ENCODE measurements at places on chromosomes 7 and 10.
A peak's percentile ranks its signal among the peaks of the same experiment; 100 is the strongest.

DNA sequence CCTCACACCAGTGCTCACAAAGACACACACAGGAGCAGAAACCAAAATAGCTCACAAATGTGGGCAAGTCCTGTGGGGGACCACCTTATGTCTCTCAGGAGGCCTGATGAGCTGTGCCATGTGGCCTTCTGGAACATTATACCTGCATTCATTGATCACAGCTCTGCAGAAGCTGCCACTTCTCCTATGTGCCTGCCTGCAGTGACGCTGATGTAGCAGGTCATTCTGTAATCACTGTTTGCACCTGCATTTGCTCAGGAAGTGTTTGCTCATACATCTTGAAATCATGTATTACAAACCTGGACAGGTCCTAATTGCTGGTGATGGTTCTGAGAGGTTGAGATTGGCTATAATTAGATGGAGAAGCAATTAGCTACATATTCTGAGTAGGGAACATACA, 310.2 kb downstream of the AUTS2 start:
- DNase-seq: no peak

GRCh38 chr7:129615018-129615417, 3.5 kb downstream of the NRF1 start:
- DNase-seq: peak; percentile 79

GRCh38 chr7:85535974-85536729, 349.3 kb upstream of the SEMA3D start:
- DNase-seq: no peak

DNA sequence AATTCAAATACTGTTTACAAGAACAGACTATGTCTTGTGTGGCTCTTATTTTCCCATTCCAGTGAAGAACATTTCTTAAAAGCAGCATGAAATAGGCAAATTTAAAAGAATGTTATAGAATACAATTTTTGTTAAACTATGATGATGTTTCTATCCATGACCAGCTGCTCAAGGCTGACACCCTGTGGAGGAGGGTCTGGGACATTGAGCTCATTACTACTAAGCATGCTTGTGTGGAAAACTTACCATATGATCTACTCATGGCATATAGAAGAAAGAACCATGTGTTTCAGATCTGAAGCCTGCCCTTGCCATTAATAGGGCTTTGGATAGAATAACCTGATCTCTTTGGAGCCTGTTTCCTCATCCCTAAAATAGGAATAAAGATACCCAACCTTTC, 125.0 kb downstream of the FOXP2 start:
- no peak for DNase-seq

- DNase-seq: no peak
Measured at GRCh38 chr7:151115121-151115835, 29.0 kb downstream of the AGAP3 start.

DNA sequence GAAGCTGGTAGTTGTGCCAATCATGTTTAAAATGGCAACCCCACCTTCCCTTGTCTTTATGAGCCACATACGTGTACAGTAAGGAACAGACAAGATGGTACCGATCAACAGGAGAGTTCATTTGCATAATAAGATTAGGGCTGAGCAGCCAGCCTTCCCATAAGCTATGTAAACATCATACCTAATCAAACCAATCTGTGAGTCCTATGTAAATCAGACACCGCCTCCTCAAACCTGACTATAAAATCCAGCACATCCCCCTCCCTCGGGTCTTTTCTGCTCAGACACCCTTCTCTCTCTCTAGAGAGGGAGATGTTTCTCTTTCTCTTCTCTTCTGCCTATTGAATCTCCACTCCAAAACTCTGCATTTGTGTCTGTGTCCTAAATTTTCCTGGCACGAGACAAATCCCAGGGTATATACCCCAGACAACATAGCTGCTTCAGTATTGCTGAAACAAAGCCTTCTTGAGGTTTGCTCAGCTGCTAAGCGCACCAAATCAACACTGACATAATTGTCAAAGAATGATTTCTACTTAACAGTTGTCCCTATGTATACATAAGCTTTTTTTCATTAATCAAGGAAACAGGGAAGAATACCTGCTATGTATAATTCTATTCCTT, 279.2 kb downstream of the THSD7A start:
- DNase-seq: no peak

GRCh38 chr7:1727812-1728570, 57.9 kb downstream of the ELFN1 start:
- DNase-seq: no peak

DNA sequence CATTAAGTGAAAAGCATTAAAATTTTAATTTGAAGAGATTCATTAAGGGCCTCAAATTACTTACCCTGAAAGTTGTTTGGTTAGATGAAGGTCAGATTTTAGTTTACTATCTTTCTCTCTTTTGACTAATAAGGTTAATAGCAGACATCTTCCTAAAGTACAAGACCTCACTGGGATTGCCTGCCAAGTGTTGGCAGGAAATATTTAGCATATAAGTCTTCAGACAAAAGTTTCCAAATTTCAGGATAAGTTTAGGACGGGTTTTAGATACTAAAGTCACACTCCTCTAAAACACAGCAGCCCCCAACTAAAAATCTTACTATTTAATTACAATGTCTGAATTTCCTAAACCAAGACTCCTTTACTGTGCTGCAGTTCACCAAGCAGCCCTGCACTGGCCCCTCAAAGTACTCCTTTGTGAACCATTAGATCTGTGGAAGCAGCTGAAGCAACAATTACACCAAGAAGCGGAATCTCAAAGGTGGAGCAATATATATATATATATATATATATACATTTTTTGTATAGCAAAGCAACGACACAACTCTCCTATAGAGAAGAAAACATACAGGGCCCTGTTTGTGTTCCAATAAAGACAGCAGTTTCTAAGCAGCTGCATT, 91.2 kb upstream of the KCNIP2 start:
- DNase-seq: no peak

DNA sequence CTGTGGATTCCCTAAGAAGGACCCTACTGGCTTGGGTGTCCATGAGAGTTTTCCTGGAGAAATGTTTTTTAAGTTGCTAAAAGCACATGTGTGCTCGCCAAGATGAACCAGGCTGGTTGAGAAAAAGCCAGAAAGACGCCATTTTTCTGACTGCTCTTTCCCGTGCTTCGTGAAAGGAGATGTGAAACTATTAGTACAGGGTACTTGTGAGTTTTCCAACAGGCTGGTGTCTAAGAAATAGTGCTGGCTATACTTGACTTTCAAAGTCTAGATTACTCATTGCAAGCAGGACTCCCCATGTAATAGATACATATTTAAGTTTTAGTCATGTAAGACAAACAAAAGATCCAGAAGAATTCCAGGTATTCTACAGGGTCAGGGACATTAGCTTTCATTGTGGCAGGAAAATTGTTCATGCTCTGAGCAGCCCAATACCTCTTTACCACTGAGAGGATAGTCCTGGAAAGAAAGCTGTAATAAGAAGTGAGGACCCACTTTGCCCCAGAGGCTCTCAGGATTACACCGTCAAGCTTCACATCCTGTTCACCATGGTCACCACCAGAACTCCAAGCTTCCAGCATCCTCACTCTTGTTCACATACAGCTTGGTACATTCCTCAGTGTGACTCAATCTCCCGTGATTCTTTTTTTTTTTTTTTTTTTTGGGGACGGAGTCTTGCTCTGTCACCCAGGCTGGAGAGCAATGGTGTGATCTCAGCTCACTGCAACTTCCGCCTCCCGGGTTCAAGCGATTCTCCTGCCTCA, 43.8 kb upstream of the ICA1 start:
- DNase-seq: no peak

DNA sequence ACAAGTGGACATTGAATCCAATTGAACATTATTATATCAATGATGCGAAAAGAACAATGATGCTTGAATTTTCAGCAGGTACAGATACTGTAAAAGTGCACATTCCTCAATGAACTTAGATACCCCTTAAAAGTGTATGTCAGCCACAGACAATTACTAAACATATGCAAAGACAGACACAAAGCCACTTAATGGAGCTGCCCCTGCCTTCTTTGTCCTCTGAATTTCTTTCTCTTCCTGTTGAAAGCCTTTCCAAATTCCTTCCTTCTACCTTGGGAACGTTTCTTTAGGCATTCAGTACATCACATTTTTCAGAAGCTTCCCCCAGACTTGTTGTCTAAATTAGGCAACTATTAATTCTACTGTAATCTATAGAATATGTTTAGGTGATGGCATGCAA, 706.8 kb upstream of the MBL2 start:
- DNase-seq: no peak

DNA sequence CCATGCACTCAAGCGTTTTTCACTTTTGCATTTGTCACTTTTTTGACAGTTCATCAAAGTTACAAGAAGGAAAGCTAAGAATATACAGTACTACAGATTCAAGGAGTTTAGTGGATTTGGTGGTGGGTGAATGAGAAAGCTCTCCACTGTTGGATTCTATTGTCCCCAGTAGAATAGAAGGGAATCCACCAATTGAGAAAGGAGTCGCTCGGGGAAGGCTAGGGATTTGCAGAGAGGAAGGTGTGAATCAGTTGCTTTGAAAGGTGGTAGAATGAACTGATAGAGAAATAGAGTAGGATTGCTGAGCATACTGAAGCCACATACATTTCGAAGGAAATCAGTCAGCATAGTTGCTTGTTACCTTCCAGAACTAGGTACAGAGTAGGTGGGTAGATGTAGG, 33.7 kb upstream of the GLCCI1 start:
- DNase-seq: no peak

DNA sequence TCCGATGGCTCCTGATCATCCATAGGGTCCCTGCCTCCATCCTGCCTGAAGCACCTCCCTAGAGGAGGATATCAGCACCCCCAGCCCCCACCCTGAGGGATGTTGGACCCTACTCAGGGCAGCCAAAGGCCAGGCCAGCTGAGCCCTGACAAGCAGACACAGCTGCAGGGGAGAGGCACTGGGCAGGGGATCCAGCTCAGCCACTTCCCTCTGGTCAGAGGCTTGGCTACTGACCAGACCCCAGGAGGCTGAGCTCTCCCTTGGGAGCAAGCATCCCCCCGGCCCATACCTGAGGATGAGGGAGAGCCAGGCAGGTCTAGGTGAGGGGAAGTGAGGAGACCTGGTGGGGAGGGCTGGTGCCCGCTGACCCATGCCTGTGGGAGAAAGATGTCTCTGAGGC, 6.6 kb downstream of the LDB3 start:
- DNase-seq: no peak

DNA sequence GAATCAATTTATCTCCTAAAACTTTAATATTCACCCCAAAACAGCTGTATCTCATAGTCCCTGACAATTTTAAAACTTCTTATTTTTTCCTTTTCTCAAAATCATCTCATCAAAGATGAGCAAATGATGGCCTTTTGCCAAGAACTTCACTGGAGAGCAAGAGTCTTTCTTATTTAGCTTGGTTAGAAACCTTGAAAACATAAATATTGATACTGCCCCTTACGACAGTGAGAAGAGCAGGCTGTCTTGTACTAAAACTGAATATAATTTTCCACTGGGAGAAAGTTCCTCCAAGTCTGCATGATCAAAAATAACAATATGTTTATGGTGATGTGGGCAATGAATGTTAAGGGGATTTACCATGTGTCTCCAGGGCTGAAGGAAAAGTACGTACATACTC, 109.0 kb downstream of the COL28A1 start:
- no peak for DNase-seq

- DNase-seq: no peak
Measured at GRCh38 chr10:124896751-124897150, 45.2 kb upstream of the ZRANB1 start.

DNA sequence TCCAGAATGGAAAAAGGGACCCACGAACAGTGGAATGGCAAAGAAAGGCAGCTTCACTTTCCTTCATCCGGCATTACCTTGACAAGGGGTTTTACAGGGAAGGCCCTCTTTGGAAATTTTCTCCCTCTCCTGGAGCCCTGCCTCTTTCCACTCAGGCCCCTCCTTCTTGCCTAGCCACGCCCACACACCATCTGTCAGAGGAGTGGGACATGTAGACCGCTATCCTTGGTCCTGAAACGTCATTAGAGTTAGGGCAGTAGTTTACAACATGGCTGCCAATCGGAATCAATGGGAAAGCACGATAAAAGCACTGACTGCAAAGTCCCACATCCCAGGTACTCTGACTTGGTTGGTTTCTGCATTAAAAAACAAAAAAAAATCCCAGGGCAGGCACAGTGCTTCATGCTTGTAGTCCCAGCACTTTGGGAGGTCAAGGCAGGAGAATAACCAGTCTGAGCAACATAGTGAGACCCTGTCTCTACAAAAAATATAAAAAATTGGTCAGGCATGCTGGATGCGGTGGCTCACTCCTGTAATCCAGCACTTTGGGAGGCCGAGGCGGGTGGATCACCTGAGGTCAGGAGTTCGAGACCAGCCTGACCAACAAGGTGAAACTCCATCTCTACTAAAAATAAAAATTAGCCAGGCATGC, 96.4 kb downstream of the MARCHF5 start:
- no peak for DNase-seq

DNA sequence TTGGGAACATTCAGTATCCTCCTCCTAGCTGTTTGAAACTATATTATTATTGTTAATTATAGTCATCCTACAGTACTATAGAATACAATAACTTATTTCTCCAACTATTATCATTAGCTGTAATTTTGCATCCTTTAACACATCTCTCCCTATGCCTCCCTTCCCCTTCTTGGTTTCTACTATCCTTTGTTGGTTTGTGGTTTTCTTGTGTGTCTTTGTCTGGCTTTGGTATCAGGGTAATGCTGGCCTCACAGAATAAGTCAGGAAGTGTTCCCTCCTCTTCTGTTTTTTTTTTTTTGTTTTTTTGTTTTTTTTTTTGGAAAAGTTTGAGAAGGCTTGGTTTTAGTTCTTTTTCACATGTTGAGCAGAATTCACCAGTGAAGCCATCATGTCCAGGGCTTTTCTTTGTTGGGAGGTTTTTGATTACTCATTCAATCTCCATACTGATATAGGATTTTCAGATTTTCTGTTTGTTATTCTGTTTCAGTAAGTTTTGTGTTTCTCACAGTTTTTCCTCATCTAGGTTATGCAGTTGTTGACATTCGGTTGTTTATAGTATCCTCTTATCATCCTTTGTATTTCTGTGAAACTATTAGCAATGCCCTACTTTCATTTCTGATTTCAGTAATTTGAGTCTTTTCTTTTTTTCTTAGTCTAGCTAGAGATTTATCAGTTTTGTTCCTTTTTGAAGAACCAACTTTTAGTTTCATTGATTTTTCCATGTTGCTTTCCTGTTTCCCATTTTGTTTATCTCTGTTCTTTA, 21.6 kb downstream of the C1GALT1 start:
- DNase-seq: no peak

GRCh38 chr10:37760817-37761216, 96.6 kb downstream of the ZNF248 start:
- no peak for DNase-seq

DNA sequence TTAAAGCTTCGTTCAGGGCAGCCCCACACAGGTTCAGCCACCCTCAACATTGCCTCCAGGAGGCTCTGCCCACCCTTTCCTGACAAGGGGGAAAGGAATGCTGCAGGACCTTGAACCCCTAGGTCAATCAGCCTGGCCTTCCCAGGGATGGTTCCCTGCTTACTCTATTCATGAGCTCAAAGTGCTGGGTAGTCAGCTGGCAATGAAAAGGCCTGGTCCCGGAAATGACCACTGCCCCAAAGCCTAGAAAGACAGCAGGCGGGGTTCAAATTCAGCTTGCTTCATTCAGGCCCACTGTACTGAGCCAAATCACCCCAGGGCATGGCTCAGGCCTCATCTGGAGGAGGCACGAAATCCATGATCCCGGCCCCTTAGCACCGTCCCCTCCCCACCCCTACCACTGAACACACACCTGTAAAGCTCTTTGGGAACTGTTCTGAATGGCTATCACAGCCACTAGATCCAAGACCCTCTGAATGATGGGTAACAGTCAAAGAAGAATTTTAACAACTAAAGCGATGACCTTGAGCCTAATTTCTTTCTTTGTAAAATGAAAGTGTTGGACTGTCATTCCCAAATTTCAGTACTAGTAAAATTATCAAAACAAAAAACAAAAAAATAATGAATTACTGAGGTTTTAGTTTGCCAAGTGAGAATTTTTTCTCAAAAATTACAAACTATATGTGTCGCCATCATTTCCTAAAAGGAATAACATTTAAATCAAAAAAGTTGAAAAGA, 1.0 kb downstream of the URGCP start:
- no peak for DNase-seq
